Lower lobe of right lung (tissue), 2 donors: ENCODE measurements at places on chromosomes 7 and 10. TPM values are rescaled to one million over a fixed set of nuclear protein-coding genes. Genes with fewer than 3 reads are reported as not detected.

- H3K36me3 ChIP-seq, result no peaks in the 10 kb centered on the region
- DNase-seq, result no peak
- H3K4me3 ChIP-seq, result no peak overlapping the region
- no peak overlapping the region for H3K27ac ChIP-seq
These were observed 112.8 kb upstream of the STEAP1B start for GRCh38 chr7:22612776-22613175.

The PDIA4 gene
- total RNA-seq, result 123 TPM

GRCh38 chr7:16431646-16432424 lies 10.5 kb upstream of the CRPPA start:
- H3K4me3 ChIP-seq, result no peak overlapping the region
- H3K27ac ChIP-seq, result no peak overlapping the region
- H3K4me1 ChIP-seq, result no peaks in the 10 kb centered on the region
- H3K36me3 ChIP-seq, result no peaks in the 10 kb centered on the region

The GIMAP4 gene
- total RNA-seq, result 95.7 TPM

The METTL2B gene
- total RNA-seq, result 19.1 TPM

GRCh38 chr7:3937146-3937545 lies 636.1 kb downstream of the SDK1 start:
- DNase-seq, result no peak
- H3K4me1 ChIP-seq, result no peaks in the 10 kb centered on the region
- no peak overlapping the region for H3K27ac ChIP-seq
- no peaks in the 10 kb centered on the region for H3K27me3 ChIP-seq

DNA sequence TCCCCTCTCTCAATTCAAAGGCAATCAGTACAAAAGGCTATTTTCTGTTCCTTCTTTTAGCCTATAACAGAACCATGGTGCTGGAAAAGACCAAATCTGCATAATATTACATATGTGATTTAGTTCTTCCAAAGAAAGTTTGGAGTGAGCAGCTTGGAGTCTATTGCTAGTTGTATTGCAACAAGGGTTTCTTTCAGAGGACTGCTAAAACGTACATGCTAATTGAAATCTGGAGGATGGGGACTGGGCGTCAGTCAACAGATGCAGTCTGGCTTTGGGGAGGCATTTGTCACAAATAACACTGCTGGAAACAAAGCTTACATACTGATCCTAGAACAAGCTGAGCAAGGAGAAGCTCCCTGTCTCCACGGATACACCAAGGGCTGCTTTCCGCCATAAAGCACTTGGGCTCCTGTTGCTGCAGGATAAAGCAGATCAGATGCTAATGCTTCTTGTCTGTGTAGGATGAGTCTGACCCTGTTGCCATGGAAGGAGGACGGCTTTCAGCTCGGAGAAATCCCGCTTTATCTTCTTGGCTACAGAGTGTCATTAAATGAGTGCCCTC lies 883.5 kb downstream of the SORCS1 start:
- H3K4me1 ChIP-seq, result no peaks in the 10 kb centered on the region
- H3K27me3 ChIP-seq, result no peaks in the 10 kb centered on the region
- no peak for DNase-seq
- H3K36me3 ChIP-seq, result no peaks in the 10 kb centered on the region

The ADIRF gene
- 158 TPM for total RNA-seq
